ENCODE measurements at places on chromosomes 1 and 21. TPM values are rescaled to one million over a fixed set of nuclear protein-coding genes. Genes with fewer than 3 reads are reported as not detected.
A peak's percentile ranks its signal among the peaks of the same experiment; 100 is the strongest.

DNA sequence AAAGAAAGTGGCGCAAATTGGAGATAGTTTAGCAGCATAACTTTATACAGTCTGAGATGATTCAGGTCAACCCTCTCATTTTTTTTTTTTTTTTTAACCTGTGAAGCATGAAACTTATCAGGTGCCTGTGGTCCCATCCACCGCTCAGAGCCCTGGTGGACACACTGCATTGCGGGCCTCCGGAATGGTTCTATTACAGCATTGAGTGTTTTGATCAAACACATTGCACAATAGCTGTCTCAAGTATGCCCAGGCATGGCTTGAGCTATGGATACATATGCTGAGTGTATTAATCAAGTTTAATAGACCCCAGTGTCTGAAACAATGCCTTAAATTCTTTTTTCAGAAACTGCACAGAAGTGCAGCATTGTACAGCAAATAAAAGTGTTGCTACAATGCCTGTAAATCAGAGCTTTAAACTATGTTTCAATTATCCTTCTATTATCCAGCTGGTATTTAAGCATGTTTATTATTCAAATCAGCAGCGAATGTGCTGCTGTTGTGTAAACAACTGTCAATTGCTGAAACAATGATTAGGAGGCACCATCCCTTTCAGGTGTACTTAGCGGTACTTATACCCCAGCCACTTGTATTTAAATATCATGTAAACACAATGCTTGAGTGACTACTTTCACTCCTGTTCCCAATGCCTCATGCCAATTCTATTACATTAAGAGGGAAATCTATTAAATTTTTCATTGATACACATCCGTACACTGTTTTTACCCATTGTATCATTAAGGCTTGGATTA is 456.6 kb downstream of the RPS6KC1 start:
- no peak for DNase-seq

GRCh38 chr21:20971296-20971921 is 26.8 kb upstream of the NCAM2 start:
- no peak for DNase-seq

DNA sequence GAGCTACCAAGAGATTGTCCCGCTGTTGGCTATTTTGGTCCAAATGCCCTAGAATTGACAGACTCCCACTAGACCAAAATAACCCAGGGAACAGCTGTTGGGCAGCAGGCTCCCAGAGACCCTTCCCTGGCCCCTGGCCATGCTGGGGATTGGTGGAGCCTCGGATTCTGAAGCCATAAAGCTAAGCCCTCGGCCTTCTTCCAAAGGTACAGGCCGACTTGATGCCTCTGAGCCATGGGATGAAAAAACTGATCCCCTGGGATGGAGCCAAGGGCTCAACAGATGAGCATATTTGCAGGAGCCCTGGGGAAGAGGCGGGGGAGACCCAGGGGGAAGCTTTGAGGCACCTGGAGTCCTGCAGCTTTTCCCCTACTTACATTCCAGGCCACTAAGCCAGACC is 1.0 kb upstream of the LRRC38 start:
- no peak for DNase-seq

DNA sequence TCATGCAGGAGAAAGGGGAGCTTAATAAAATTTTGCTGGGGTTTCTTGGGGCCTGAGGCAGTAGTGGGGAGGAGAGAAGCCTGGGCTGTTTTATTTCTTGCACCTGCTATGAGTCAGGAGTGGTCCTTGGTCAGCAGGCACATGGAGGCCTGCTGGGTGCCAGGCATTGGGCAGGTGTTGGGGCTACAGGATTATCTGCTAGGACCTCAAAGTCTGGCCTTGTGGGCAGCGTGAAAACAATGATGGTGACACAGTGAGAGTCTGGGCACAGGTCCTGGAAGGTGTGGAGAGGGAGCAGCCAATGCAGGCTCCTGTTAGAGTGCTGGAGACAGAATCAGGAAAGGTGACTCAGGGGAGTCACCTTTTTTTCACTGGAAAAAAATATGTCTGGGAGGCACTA is 17.2 kb downstream of the ROR1 start:
- DNase-seq: no peak

DNA sequence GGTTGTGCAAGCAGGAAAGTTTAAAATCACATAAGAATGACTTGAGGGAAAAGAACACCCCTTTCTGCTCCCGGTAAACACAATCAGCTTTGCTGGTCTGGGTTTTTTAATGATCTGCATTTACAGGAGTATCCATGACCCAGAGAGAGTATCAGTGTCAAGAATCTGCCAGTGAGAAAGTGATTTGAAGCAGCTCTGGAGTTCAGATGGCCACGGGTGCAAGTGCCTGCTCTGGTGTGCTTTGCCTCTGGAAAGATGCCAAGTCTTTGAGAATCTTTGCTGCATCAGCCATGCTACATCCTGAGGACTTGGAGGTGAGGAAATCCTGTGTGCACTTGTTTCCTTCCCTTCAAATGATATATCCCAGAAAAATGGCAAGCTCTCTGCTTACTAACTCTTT is 18.6 kb upstream of the MYSM1 start:
- DNase-seq: no peak

Gene S100B
- total RNA-seq: 31.9 TPM

DNA sequence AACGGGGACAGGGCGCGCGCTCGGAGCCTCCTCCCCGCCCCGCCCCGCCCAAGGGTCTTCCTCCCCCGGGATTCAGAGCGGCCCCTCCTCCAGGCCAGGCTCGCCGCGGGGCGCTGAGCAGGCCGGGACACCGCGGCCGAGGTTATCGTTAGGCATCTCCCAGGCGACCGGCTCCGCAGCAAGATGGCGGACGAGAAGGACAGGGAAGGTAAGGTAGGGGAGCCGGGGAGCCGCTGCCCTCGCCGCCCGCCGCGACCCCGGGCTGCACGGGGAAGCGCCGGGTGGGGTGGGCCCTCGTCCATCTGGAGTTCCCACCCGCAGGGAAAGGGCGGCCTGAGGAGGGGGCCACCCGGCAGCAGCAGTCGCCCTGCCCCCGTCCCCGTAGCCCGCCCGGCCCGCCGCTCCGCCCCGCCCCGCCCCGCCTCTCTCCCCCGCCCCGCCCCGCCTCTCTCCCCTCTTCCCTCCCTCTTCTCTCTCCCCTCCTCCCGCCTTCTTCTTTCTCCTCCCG is 105.9 kb upstream of the HNRNPU start:
- no peak for DNase-seq

DNA sequence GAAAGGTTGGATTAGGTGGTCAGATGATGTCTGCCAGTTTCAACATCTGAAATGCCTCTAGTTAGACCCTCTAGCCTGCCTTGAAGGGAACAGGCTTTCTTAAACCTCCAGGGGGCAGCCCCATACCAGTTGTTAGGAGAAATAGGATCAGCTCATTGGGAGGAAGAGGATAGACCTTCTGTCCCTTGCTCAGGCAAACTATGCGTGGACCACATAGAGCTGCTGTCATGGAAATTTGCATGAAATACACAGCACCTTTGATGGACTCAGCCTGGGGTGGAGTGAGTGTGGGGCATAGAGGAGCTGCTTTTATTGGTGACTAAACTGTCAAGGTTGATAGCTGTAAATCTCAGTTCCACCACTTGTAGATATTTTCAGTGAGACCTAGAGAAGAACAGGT is 38.4 kb upstream of the SPAG17 start:
- DNase-seq: no peak

- DNase-seq: no peak
Measured at GRCh38 chr1:184789884-184790283, 35.2 kb upstream of the EDEM3 start.

DNA sequence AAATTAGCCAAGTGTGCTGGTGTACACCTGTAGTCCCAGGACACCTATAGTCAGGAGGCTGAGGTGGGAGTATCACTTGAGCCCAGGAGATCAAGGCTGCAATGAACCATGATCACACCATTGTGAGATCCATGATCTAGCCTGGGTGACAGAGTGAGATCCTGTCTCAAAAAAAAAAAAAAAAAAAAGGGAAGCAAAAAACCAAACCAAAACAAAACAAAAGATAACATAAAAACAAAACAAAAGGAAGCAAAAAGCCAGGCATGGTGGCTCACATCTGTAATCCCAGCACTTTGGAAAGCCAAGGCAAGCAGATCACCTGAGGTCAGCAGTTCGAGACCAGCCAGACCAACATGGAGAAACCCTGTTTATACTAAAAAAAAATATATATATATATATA is 9.4 kb upstream of the AKR1A1 start:
- DNase-seq: no peak

Gene SLC19A1
- total RNA-seq: 4.2 TPM

DNA sequence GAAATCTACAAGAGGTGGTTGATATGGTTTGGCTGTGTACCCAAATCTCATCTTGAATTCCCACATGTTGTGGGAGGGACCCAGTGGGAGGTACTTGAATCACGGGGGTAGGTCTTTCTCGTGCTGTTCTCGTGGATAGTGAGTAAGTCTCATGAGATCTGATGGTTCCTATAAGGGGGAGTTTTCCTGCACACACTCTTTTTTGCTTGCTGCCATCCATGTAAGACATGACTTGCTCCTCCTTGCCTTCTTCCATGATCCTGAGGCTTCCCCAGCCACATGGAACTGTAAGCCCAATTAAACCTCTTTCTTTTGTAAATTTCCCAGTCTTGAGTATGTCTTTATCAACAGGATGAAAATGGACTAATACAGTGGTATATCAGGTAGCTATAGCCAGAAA is 5.2 kb upstream of the VWA5B1 start:
- no peak for DNase-seq

Gene PCSK9
- total RNA-seq: 2.9 TPM

- no peak for DNase-seq
Measured at GRCh38 chr1:86429835-86430234, 5.9 kb downstream of the CLCA2 start.

DNA sequence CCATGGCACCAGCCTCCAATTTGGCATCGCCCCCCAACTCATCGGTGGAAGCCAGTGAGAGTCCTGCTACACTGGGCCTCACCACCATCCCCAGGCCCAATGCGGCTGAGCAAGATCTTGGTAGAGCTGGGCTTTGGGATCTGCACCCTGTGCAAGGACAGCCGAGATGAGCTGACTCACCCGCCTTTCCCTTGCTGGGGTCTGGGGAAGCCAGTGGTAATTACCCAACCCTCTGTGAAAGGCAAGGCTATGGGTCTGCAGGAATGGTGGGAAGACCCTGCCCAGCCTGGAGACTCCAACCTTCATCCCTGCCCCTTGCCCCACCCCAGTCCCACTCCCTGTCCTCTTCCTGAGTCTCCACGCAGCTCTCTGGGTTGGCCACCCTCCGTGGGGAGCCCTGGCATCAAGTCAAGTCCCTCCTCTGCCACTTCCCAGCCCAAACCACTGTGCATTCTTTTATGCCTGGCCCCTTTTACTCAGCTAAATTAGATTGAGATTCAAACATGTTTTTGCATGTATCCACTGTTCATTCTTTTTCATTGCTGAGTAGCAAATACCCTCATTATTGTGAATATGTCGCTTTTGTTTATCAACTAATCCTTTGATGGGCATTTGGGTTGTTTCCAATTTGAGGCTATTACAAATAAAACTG is 8.8 kb downstream of the SMCP start:
- DNase-seq: no peak

DNA sequence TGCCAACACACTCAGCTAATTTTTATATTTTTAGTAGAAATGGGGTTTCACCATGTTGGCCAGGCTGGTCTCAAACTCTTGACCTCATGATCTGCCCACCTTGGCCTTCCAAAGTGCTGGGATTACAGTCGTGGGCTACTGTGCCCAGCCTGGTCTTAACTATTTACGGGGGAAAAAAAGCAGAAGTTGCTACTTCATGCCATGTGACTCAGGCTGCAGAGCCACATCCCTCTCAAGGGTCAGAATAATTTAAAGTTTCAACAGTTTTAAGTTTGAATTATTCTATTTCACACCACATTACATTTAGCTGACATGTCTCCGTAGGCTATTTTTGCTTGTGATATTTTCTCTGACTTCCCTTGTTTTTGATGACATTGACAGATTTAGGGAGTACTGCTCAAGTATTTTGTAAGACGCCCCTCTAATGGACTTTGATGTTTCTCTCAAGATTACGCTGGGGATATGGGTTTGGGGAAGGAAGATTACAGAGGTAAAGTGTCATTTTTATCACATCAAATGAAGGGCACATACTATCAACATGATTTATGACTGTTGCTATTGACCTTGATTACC is 14.6 kb upstream of the AGBL4 start:
- no peak for DNase-seq

- DNase-seq: no peak
Measured at GRCh38 chr1:53189061-53189460, 7.6 kb upstream of the CPT2 start.

- no peak for DNase-seq
Measured at GRCh38 chr21:27480841-27481261, 514.0 kb upstream of the ADAMTS5 start.

Gene LCE2B
- total RNA-seq: not detected

DNA sequence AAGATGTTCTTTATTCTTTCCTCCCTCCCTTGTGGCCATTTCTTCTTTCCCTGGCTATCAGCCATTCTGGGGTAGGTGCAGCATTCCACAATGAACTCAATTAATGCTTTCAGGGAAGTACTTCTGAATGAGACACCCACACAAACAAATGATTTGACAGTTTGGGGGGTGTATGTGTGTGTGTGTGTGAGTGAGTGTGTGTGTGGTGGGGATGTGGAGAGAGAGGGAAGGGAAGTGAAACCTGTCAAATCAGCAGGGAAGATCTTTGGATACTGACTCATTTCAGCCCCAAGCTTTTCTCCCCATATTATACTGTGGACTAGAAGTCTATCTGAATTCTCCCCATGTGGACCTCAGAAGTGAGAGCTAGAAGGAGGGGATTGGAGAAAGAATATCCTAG is 154.9 kb upstream of the CD34 start:
- no peak for DNase-seq

GRCh38 chr1:153506831-153507413 is 28.9 kb downstream of the S100A6 start:
- DNase-seq: no peak

GRCh38 chr21:34705011-34705410 is 36.2 kb downstream of the CLIC6 start:
- peak; percentile 78 for DNase-seq

DNA sequence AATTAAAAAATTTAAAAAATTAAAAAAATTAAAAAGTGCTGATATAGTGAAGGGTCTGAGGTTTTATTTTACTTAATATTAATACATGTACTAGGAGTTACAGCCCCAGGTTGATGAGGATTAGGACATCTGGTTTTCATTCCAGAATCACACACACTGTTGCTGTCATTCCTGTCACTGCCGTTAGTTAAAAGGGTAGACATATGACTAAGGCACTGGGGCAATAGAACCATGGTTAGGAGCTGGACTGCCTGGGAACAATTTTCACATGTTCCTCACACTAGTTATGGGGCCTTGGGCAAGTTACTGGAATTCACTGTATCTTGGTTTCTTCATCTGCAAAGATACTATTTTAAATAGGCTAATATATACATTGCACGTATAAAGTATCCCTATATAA is 191.8 kb upstream of the DPYD start:
- DNase-seq: no peak

DNA sequence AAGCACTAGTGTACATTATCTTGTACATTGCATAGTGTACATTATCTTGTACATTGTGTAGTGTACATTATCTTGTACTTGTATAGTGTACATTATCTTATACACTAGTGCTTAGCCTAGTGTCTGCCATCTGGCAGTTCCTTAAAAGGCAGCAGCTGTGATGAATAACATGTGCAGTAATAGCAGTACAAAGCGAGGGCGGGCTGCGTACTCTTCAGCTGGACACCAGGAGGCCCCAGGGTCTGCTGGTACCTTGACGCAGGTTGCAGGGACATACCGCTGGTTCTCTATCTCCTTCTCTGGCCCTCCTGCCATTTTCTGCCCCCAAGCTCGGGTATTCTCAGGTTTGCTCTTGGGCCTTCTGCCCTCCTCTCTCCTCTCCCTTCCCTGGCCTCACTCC is 149.6 kb downstream of the SEC16B start:
- DNase-seq: no peak
